ENCODE measurements at places on chromosomes 7 and 10. TPM values are rescaled to one million over a fixed set of nuclear protein-coding genes. Genes with fewer than 3 reads are reported as not detected.

- no peak for DNase-seq
These were observed 162.9 kb downstream of the CREB5 start for GRCh38 chr7:28575241-28575643.

GRCh38 chr7:151402029-151402835 is 7.6 kb downstream of the WDR86 start:
- no peak for DNase-seq

GRCh38 chr10:5589011-5589660 is 64.4 kb downstream of the CALML3 start:
- DNase-seq, result no peak

DNA sequence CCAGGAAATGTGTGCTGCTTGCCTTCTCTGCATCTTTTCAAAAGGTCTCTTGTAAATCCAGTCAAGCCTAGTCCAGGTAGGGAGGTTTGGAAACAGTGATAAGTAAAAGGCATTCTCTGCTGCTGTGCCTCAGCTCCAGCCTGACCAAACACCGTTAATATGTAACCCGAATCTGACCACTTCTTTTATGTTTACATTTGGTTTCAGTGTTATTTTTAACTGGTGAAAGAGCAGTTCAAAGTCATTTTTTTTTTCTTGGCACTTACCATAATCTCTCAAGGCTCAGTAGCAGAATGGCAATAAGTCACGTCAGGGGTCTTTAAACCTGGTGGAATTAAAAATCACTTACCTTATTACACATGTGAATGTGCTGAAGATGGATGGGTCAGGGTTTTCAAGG is 216.8 kb downstream of the PTEN start:
- DNase-seq, result no peak

DNA sequence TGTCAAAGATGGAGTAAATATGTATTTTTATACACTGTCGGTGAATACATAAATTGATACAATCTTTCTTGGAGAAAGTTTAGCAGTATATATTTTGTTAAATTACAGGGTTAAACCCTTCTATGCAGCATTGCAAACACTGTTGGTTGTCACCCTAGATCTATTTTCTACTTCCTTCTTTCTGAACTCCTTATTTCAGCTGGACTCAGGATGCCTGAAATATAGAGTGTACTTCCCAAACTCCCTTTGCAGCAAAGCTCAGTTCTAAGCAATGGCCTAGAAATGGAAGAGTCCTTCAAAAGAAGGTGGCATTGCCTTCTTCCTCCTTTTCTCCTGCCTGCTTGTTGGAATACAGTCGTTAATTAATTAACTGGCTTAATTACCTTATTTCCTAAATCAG is 20.6 kb downstream of the CUBN start:
- no peak for DNase-seq

DNA sequence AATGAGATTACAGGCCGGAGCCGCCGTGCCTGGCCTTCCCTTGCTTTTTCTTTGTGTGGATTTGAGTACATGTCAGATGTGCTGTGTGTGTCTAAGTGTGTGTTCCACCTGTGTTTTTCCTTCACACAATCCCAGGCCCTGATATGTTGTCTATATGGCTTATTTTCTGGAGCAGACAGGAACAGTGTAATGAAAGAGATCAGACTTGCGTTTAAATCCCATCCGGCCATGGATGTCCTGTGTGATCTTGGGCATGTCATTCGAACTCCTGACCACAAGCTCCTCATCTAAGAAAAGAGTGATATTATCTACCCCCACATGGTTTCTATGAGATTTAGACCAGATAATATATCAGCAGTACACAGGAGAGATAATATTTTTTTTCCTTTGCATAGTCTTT is 37.2 kb downstream of the APBB1IP start:
- no peak for DNase-seq

GRCh38 chr10:87523731-87524130 is 19.0 kb downstream of the MINPP1 start:
- no peak for DNase-seq

- DNase-seq, result no peak
These were observed 640 bp downstream of the ANKMY2 start for GRCh38 chr7:16644636-16645592.

DNA sequence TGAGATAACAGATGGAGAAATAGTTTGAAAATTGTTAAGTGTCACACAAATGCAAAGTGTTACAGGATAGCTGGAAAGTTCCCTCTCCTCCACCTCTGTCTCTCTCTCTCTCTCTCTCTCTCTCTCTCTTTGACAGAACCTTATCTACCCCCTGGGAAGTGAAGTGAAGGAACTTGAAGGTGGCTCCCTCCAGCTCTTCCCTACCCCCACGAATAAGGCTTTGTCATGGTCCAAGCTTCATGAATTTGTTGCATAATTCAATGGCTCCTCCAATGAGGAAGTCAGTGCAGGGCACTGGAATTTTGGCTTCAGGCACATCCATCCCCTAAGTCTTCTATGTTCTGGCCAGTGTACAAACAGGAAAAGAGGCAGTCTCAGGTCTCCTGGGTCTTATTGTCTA is 66.4 kb downstream of the CDHR3 start:
- DNase-seq, result no peak

DNA sequence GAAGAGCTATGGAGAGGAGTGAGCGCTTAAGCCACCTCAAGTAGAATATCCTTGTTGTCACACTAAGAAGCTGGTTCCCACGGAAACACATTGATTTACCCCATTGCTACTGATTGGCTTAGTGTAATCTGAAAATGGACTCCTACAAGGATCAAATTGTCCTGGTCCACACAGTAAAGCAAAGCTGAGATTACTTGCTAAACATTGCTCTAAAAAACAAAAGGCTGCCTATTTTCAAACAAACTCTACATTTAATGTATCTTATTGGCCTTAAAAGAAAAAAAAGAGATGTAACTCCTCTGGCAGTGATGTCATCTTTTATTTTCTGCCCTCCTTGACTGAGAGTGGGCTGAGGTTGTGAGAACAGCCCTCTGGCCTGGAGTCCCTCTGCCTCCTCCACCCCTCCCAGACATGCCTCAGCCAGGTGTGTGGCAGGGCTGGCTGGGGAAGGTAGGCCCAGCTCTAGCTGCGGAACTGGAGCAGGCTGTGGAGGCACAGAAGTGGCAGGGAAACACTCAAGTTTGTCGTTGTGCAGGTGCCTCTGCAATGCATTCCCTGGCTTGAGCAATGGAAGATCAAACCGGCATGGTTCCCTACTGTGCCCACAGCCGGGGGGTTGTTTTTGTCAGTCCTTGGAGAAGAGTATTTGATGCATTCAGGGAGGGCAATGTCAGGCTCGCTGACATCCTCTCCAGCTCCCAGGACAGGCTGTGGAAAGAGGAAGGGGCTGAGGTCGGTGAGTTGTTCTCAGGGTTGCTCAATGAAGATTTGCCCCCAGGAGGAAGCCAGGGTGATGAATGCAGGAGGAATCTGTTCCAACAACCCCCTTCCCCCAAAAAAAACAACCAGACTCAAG is 9.1 kb downstream of the KLF6 start:
- DNase-seq, result no peak

GRCh38 chr7:46972205-46972604 is 609.7 kb downstream of the TNS3 start:
- DNase-seq, result no peak

DNA sequence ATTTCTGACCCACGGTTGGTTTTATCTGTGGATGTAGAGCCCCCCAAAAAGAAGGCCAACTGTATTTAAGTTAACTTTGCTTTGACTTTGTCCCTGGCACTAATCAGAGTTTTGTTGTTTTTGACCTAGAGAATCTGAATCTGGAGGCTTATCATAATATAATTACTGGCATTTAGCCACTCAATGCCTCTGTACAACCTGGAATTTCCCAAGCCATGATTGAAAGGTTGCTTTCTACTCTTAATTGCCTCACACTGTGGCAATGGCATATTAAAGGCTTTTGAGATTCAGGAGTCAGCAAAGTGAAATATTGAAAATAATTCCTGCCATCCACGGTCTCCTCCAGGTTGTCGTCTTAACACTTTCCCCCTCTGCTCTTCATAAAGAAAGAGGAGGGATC is 205.2 kb upstream of the GHITM start:
- DNase-seq, result no peak

DNA sequence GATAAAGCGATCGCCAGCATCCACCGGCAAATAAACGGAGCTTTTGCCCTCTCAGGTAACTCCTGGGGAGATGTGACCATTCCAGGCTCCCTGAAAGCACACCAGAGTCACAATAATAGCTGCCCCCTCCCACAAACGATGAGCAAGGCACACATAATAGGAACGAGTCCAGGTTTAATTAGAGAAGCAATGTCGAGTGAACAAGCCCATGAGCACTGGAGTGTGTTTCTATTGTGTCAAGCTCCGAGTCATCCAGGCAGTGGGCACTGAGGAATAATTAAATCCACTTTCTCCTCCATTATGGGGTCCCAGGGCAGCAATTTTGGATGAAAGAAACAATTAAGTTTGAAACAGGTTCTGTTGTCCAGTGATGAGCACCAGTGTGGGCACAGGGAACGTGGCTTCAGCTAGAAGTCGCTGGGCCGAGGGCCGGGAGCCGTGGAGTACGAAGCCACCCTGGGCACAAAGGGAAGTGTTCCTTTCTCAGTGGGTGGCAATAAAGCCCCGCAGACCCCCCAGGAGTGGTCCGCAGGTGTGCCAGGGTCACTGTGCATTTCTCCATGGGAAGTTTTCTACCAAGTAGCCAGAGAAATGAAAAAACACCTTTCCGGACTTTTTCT is 12.0 kb downstream of the PNLIPRP2 start:
- DNase-seq, result no peak

DNA sequence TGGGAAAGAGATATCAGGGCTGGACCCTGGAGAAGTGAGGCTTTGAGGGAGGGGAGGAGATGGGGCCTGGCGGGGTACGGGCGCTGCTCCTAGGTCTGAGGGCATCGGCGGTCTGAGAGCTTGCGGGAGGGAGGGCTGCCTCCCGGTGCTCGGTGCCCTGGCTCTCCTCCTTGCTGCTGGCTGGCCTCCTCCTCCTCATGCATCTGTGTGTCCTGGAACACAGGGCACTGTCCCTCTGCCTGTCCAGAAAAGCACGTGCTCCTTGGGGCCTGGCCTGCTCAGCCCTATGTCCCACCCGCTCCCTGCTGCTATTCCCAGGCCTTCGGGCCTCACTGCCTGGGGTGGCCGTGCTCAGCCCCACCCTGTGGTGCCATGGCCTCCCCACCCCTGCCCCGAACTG is 166.9 kb downstream of the RNF216 start:
- DNase-seq, result no peak

DNA sequence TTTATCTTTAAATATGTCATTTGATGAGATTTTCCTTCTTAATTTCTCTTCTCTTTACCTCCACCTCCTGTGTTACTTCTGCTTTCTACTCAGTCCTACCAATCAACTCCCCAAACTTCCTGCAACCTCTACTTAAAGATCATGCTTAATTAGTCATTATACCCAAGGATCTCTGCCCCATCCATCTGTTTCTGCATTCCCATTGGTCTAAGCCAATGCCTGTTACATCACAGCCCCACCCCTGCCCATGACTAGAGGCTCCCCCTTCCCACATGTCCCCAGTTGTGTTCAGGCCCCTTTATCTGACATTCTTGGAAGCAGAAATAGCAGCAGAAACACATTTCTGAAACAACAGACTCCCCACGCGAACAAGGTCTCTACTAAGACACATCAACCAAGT is 319.1 kb upstream of the NFE2L3 start:
- DNase-seq, result no peak

- DNase-seq, result no peak
These were observed 122.9 kb upstream of the RET start for GRCh38 chr10:42953684-42954674.

DNA sequence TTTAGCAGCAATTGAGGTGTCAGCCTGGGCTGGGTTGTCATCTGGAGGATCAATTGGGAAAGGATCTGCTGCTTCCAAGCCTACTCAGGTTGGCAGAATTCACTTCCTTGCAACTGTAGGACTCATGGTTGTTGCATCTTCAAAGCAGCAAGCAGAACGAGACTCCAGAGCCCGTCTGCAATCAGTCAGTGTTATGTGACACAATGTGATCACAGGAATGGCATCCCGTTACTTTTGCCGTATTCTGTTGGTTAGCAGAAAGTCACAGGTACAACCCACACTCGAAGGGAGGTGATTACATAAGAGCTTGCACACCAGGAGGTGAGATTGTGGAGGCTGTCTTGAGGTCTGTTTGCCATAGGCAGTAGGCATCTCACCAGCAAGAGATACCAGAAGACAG is 15.4 kb upstream of the LYZL1 start:
- no peak for DNase-seq

DNA sequence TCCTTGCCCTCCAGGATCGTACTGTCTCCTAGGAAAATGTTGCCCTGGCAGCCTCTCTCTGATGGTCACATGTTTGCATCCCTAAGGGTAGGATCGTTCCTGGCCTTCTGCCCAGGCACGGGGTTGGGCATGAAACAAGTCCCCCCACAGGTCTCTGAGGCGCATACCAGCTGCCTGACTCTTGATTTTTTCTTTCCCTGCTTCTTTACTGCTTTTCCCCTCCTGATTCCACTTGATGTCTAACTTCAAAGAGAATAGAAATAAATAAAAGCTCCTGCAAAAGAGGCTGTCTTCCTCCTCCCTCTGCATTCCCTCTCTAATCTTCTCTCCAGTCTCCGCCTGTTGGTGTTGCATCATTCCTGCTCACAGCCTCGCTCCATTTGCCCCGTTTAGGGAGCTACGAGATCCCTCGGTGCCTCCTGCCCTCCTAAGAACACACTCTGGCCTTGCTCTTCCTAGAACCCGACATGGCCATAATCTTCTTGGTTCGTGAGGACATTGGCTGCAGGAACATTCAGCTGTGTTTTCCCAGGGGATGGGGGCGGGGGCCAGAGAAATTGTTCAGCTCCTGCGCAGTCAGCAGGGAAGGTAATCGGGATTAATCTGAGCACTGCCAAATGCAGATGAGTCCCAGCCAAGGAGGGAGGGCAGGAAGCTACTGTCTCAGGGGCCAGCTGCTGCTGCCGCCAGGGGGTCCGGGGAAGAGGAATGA is 26.0 kb downstream of the LEP start:
- peak; percentile 86 for DNase-seq

The FAM131B gene
- polyA plus RNA-seq, result 1.9 TPM

The GRM8 gene
- polyA plus RNA-seq, result not detected

The ATOH7 gene
- polyA plus RNA-seq, result not detected

The AKR1D1 gene
- 0.14 TPM for polyA plus RNA-seq

The GTF2IRD1 gene
- 45.9 TPM for polyA plus RNA-seq

The ABCB4 gene
- 0.46 TPM for polyA plus RNA-seq

The GIMAP2 gene
- polyA plus RNA-seq, result 6.6 TPM

The FIS1 gene
- 113 TPM for polyA plus RNA-seq

The GPR146 gene
- polyA plus RNA-seq, result 3.1 TPM

The GPR37 gene
- polyA plus RNA-seq, result 14.6 TPM

The ENTPD7 gene
- 3.2 TPM for polyA plus RNA-seq
